ENCODE measurements at places on chromosomes 6 and 20.

- no peak for DNase-seq
Measured at GRCh38 chr6:159311618-159312017, 142.4 kb downstream of the FNDC1 start.

GRCh38 chr6:143058987-143059386 lies 1.7 kb upstream of the AIG1 start:
- no peak for DNase-seq

DNA sequence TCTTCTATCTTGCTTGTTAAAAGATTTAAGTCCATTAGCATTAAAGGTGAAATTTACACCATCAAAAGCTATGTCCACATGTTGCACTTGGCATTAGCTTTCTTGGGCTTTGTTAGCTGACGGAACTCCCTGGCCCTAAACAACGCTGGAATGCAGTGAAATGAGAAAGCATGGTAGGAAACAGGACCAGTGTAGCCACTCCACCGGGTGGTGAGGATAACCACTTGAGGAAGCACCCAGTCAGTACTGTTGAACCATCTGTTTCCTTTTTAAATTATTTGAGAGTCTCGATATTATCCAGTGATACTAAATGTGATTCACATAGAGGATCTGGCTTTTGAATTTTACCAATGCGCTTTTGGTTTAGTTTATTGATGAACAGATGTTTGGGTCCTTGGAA lies 374.9 kb upstream of the NOX3 start:
- DNase-seq = no peak

- no peak for DNase-seq
Measured at GRCh38 chr20:62944746-62945145, 6.8 kb downstream of the GID8 start.

- no peak for DNase-seq
Measured at GRCh38 chr6:139961190-139961589, 586.7 kb upstream of the CITED2 start.

DNA sequence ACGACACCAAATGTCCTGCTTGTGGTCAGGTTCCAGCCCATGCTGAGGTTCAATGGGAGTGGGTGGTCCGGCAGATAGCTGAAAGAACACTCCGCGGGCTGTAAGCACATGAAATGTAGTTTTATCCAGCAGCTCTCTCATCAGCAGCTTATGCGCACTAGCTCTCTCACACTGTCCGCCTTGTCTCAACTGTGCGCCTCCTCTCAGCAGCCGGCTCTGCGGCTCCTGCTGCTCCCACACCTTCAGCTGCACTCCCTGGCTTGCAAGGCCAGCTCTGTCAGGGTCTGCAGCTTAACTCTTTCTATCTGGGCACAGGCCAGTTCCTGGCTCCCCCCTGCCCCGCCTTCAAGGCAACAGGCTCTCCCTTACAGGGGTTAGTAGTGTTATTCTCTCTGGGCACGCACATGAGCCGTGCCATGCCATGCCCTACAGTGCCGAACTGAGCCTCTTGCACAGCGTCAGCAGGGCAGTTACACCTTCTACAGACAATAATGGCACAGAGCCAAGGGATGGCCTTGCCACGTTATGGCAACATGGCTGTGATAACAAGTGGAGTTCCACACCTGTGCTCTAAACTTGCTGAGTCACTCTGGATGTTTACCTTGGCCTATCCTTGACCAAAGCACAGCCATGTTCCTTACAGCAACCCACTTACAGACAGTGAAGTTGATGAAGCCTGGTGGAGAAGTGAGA lies 84.0 kb upstream of the LRFN2 start:
- DNase-seq = no peak

DNA sequence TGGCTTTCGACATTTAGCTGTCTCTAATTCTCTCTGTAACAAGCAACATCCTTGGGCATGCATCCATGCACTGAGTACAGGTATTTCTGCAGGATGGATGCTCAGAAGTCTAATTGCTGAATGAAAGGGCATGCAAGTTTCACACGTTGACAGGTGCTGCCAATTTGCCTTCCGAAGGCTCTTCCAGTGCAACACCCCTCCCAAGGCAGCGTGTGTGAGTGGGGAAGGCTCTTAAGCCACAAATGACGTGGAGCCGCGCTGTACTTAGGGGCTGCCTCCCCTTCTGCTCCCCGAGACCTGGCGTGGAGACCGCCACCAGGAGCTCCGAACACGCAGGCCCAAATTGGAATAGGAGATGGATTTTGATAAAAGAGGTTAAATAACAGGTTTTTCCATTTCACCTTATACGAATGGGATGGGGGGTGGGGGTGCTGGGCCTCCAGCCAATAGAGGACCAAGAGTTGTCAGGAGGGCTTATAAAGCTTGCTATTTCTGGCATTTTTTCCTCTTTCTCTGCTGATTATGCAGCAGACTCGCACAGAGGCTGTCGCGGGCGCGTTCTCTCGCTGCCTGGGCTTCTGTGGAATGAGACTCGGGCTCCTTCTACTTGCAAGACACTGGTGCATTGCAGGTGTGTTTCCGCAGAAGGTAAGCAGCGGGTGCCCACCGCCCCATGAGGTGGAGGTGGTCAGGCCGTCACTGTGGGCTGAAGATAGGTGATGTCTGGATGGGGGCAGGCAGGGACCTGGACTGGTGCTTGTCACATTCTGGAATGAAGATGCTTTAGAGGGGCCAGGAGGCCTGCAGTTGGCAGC lies 30.9 kb downstream of the TOX2 start:
- DNase-seq = no peak
